ENCODE measurements at places on chromosomes 6 and 20.
A peak's percentile ranks its signal among the peaks of the same experiment; 100 is the strongest.

DNA sequence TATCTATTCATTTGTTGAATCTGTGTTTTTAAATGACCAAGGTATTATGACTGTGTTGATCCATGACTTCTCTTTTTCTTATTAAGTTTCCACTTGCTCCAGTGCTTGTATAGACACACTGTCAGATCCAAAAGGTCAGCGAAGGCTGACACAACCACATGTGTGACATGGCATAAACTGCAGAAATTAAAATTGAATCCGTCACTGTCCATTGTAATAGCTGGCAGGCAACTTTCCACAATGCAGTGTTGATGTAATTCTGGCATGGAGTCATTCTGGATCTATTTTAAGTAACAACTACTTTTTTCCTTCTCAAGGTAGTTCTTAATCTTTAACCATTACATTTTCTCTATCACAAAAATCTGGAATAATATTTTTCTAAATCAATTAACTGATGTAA is 145.3 kb downstream of the AIG1 start:
- DNase-seq, result no peak

DNA sequence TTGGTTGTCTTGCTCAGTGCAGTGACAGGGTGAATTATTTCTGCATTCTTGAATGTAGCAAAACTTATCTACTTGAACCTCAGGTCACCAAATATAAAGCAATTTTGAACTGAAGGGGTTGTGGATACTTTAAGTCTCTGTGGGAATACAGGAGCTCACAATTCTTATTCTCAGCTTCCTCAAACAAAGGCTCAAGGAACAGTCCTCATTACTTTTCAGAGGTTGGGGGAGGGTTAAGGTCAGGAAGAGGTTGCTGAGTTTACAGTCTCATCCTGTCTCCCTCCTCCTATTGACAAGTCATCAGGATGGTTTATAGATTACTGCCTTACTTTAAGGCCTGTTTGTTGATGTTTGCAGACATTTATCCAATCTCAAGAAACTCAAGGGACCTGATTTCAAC is 143.6 kb upstream of the SPACA1 start:
- DNase-seq, result no peak

GRCh38 chr6:14638906-14639761 is 521.6 kb downstream of the CD83 start:
- no peak for DNase-seq

DNA sequence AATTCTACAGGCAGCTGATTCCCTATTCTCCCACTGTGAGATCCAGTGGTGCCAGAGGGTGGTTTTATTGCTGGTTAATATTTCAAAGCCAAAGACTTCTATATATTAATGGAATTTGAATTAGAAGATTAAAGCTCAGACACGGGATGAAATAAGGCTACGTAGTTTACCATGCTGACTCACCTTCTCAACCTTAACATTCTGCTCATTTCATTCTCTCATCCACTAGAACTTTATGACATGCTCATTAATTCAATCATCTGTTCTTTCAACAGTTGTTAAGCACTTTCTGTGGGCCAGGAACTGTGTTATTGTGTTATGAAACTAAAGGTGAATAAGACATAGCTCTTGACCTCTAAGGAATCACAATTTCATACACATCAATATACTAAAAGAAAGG is 456.9 kb upstream of the MAP3K7 start:
- no peak for DNase-seq

DNA sequence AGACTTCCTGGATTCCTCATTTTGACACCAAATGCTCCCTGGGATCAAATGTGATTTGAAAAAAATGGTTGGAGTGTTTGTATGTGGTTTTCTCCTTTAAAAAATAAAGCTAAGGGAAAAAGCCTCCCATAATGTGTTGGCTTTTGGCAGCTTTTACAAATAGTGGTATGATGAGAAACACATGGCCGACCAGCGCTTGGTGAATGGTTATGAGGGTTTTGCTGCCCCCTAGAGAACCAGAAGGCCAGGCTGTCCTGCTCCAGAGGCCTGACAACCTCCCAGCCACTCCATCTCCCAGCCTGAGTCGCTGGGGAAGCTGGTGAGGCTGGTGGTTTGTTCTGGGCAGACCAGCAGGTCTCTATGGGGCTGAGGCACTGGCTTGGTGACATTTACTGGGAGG is 69.3 kb downstream of the CLIC5 start:
- peak; percentile 57 for DNase-seq

GRCh38 chr6:20879526-20879925 is 345.3 kb downstream of the CDKAL1 start:
- DNase-seq, result no peak

DNA sequence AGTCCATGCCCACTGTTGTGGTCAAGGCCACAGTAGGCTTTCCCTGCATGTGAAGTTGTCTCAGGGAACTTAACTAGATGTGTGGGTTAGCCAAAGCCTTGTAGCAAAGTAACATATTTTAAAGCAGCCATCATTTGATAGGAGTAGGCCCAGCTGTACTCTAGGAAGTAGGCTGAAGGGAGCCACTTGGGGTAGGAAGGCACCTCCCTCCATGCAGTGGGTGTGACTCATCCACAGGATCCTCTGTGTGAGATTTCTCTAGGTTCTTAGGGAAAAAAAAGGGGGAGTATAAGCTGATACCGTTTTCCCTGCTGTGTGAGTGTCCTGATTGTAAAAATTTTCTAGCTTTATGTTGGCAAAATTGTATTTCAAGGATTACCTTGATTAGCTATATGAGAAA is 44.7 kb downstream of the VAPB start:
- no peak for DNase-seq

DNA sequence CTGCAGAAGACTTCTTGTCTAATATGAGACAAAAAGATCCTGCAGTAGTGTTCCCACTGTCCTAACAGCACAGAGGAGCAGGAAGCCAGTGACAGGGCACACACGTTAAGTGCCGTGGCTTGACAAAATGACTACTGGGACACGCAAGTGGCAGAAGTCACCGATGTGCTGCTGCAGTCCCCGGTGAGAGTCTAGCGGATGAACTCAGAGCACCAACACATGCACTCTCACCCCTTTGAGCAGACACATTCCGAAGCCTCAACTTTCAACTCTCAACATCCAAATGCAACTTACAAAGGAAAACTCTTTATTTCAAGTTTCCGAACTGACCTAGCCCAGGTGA is 898 bp downstream of the LAMA4 start:
- no peak for DNase-seq

DNA sequence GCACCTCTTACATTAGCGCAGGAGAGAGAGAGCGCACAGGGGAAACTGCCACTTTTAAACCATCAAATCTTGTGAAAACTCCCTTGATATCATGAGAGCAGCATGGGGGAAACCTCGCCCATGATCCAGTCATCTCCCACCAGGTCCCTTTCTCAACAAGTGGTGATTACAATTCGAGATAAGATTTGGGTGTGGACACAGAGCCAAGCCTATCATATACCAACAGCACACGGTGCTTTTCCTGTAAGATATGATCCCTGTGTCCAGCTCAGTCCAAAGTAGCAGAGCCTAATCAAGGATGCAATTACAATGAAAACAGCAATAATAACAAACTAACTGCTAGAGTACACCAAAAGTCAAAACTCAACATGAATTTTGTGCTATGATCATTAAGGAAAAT is 148.7 kb upstream of the TCF21 start:
- no peak for DNase-seq

DNA sequence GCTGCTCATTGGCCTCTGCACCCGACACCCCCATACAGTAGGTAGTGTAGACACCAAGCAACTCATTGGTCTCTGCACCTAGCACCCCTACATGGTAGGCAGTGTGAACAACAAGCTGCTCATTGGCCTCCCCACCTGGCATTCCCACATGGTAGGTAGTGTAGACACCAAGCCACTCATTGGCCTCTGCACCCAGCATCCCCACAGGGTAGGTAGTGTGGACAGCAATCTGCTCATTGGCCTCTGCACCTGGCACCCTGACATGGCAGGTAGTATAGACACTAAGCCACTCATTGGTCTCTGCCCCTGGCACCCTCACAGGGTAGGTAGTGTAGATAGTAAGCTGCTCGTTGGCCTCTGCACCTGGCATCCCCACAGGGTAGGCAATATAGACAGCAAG is 226.0 kb downstream of the SLC24A3 start:
- DNase-seq, result no peak

DNA sequence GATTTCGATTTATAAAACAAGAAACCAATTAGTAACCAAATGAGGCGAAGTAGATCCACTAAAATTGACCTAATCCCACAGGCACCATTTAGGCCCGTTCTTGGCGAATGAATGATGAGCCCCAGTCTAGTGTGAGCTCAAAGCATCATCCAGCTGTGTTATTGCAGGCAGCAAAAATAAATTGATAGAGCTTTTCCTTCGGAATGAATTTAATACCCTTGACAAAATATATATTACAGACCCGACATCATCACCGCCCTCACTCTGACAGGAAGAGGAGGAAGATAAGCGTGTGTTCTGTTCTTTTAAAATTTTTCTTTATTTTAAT is 7.8 kb downstream of the SIM1 start:
- no peak for DNase-seq

GRCh38 chr6:49519660-49520059 is 19.9 kb downstream of the GLYATL3 start:
- no peak for DNase-seq

DNA sequence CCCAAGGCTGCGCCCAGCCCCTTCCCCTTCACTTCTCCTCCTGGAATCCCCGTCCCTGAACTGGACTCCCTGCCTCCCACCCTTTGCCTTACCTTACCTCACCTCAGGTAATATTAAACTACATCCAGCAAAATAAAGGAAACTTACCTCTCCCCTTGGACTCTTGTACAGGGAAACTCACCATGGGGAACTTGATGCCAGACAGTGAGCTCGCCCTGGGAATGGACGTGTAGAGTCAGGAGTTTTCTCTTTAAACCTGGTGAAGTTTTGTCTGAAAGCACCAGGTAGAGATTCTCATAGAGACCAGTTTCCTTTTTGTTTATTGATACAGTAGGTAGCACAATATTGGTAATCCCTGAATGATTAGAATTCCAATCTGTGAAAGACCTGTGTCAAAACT is 544 bp upstream of the HLA-C start:
- no peak for DNase-seq

GRCh38 chr20:24241466-24241865 is 228.0 kb upstream of the SYNDIG1 start:
- no peak for DNase-seq

GRCh38 chr6:117613920-117614560 is 11.7 kb upstream of the GOPC start:
- DNase-seq, result peak; percentile 40

DNA sequence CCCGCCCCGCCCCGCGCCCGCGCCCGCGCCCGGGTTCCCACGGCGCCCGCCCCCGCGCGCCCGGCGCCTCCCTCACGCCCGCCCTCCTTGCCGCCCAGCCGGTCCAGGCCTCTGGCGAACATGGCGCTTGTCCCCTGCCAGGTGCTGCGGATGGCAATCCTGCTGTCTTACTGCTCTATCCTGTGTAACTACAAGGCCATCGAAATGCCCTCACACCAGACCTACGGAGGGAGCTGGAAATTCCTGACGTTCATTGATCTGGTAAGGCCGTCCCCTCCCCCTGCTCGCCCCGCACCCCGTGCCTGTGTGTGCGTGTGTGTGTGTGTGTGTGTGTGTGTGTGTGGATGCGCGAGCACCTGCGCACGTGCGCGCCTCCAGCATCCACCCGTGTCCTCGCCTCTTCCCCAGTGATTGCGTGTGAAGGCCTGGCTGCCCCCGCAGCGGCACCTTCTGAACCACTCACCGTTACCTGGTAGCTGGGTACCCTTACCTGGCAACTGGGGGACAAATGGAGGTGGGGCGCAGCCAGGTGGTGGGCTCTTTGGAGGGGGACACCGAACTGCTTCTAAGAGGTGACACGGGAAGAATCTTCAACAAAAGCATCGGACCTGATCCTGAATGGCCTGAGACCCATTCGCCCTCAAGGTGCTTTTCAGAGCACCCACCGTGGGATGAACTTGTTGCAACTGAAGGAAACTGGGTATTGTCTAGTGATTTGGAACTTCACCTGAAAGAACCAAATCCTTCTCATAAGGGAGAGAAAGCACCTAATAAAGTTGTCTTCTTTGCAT is at the start of gene AIG1:
Gene AIG1 (plus strand): TSS at position 84 of the 791 bp plus-strand sequence. CDS start 37 bp downstream, at position 121.
- DNase-seq, result no peak
